ENCODE measurements at places on chromosomes 4 and X.

DNA sequence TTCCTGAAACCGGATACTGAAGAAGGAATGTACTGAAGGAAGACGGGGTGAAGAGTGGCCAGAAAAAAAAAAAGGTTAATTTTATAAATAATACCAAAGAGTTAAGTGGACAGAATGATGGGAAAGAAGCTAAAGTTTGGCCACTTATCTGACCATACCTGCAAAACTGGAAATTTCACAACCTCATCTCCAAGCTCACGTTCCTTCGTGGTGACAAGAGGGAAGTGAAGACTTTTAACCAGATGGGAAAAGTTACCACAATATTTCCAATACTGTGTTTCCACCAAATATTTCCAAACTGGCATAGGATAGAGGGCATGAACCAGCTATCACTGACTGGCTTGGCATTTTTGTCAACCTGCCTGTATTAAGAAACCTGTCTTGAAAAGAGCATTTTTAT is 56.4 kb downstream of the MAML3 start:
- DNase-seq = no peak

DNA sequence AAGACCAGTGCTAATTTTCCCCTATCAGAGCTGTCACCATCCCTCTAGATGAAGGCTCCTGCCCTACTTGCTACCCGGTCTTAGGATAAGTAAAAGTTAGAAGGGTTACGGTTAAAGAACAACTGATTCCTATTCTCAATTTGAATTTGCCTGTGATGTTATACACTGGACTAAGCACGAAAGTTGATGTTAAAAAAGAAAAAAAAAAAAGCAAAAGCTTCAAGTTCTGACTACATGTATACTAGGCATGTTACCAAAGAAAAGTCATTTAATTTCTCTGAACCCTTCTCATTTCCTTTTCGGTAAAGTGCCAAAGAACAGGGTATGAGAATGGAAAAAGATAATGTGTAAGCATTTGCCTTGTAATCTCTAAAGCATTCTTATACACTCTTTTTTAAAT is 1.4 kb upstream of the PPID start:
- no peak for DNase-seq

GRCh38 chrX:10750581-10750980 is 130.2 kb upstream of the MID1 start:
- no peak for DNase-seq

DNA sequence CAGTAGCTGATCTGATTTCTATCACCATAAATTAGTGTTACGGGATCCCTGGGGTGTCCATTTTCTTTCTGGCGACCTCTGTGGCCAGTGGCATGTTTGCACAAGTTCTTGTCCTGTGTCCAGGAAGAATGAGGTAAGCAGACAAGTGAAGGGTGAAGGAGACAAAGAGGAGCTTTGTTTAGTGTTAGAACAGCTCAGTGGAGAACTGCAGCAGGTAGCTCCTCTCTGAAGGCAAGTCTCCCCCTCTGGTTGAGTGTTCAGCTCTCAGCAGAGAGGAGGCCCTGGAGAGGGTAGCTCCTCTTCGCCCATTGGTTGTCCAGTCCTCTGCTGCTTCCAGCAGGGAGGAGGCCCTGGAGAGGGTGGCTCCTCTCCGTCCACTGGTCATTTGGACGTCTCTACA is 47.2 kb downstream of the DMP1 start:
- DNase-seq = no peak

GRCh38 chrX:114101081-114101480 is 482.8 kb upstream of the HTR2C start:
- DNase-seq = no peak

DNA sequence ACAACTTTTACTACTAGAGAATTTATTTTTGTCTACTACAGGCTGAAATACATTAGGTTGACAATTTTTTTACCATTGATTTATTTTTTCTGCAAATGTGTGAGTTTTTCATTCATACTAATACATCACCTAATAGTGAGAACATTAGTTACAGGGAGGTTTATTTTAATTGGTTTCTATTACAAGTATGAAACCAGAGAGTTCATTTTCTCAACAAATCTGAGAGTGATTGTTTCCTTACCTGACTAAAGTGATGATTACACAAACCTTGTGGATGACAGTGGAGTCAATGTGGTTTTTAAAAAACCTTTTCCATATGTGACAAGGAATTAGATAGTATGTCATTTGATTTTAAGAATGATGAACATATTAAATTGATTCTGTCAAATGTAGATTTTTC is 227.4 kb downstream of the PALLD start:
- no peak for DNase-seq

Data from NCI-H2171 treated with DMSO at 0.1 percent for 48 hours (cell line).